Activated CD8-positive, alpha-beta memory T cell treated with anti-CD3 and anti-CD28 coated beads, Interleukin-2, amount 10 ng/mL, durations not matched to agents 7 days and 5 days (primary cell): ENCODE measurements at places on chromosomes 3 and 15. TPM values are rescaled to one million over a fixed set of nuclear protein-coding genes. Genes with fewer than 3 reads are reported as not detected.
A peak's percentile ranks its signal among the peaks of the same experiment; 100 is the strongest.

- DNase-seq, result no peak
Measured at GRCh38 chr15:32747921-32748342, 30.1 kb downstream of the GREM1 start.

SMAD6 gene
- 0.14 TPM for total RNA-seq

UROC1 gene
- not detected for total RNA-seq

DNA sequence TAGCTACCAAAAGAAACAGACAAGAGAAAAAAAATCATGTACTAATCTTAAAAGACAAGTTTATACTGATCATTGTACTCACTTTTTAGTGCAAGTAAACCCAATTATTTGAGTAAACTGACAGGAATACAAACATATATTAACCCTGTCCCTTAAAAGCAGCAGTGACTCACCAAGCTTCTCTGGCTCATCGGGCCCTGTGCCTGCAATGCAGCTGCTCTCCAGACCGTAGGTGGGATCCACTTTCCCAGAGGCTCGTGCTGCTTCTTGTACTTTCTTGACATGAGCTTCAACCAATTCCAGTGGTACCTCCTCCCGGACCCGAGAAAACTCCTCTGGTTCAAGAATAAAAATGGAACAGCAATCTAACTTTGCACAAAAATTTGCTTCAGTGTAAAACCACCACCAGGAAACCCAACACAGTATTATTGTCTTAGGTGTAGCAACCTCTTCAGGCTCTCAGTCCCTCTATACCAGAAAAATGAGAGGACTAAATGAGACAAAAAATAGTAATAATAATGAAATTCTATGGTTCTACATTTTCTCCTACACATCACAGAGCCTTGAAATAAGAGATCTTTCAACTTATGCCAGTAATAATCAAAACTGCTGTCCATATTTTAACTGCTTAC is 82.6 kb upstream of the CSPG5 start:
- no peak for DNase-seq

GRCh38 chr3:73215281-73215680 is 153.8 kb downstream of the EBLN2 start:
- DNase-seq, result no peak

BCL2A1 gene
- total RNA-seq, result 13.8 TPM

NR1I2 gene
- total RNA-seq, result 0.26 TPM

DNA sequence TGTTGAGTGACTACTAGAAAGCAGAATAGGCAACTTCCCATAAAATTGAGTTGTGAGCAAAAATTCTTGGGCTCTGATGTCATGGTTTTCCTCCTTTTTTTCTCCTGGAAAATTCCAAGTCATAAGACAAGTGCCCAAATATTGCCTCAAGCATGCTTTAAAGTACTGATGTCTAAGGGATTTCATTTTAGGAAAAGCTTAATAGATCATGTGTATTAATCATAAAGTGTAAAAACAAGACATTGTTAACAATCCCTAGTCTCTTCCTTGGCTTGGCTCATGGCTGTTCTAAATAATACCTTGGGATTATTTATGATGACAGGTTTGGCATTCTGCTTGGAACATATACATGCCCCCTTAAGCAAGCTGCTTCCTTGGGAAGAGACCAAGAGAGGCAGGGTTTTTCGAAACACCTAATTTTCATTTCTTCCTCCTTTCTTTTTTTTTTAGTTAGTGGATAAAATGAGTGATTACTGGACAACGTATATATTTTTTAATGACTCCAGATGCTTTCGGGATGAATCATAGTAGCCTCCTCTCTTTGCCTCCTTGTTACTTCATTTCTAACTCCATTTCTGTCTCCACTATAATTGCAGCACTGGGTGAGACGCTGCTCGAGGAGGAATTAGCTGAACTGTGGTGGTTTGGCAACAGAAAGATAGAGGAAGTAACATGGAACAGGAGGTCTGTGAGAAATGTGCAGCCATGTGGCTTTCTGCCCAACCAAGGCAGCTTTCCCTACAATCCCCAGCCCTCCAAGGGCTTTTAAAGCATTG is 104.9 kb downstream of the TPRG1 start:
- DNase-seq, result no peak

ALDH1A2 gene
- 0.82 TPM for total RNA-seq

DNA sequence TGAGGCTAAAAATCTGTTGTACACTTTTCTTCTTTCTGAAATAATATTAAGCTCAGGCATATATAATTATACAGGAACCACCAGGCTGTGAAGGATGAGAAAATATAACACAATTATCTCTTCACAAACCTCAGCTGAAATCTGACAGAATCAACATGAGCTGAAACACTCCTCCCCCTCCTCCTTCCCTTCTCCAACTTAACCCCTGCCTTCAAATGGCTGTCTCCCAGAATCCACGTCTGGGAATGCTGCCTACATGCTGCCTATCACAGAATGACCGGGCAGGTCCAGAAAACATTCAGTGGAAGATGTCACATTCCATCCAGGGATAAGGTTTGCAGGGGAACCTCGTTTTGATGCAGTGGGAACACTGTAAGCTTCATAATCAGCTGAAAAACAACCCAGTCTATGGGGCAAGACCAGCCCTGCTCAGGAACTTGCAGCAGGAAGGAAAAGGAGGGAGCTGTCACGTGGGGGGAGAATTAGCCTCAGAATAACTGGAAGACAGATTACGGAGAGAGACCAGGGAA is 44.0 kb upstream of the SEMA6D start:
- DNase-seq, result no peak

PLSCR4 gene
- total RNA-seq, result not detected

DNA sequence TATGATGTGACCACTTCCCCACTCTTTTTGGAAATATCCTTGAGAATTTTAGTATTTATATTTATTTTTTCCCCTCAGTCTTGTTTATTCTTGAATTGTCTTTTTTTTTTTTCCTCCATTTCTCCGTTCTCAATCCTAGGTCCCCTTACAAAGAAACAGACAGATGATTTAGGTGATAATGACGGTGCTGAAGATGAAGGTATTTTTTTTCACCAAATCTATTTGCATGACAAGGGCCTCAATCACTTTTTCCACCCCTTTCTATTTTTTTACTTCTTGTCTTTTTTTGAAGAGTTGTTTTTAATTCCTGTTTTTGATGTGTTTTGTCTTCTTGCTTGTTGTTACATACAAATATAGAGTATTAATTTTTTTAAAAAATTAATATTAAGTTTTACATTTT is 402.6 kb downstream of the NLGN1 start:
- no peak for DNase-seq

DNA sequence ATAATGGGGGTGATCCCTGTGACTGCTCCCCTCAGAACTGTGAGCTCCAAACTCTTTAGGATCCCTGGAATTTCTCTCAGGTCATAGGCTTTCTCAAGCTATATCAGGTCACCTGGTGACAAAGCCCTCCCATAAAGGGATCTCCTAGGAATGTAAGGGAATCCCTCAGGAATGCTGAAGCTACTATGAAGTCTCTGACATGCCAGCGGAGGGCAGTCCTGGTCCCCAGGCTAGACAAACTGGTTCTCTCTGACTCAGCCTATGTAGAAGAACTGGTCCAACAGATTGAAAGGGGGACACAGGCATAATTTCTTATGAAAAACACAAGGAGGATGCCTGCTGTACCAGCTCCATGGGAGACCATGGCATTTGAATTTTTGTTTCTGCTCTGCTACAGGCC is 6.7 kb downstream of the LPCAT4 start:
- no peak for DNase-seq

GRCh38 chr3:183375337-183375736 is 53.1 kb downstream of the MCF2L2 start:
- DNase-seq, result no peak

- DNase-seq, result no peak
Measured at GRCh38 chr3:58577269-58577821, at the start of gene FAM107A. Gene FAM107A, minus strand, starts transcription at chr3:58577391. Its CDS starts 7,531 bp downstream, at chr3:58569860.

SNTN gene
- not detected for total RNA-seq

- DNase-seq, result no peak
Measured at GRCh38 chr15:70375006-70375431, 277.3 kb upstream of the TLE3 start.

HIGD2B gene
- total RNA-seq, result 0.53 TPM

GRIP2 gene
- total RNA-seq, result not detected

AP3B2 gene
- not detected for total RNA-seq

GRCh38 chr15:78047761-78048627 is 29.5 kb downstream of the TBC1D2B start:
- DNase-seq, result peak; percentile 73

FBXL22 gene
- 0.56 TPM for total RNA-seq

DNA sequence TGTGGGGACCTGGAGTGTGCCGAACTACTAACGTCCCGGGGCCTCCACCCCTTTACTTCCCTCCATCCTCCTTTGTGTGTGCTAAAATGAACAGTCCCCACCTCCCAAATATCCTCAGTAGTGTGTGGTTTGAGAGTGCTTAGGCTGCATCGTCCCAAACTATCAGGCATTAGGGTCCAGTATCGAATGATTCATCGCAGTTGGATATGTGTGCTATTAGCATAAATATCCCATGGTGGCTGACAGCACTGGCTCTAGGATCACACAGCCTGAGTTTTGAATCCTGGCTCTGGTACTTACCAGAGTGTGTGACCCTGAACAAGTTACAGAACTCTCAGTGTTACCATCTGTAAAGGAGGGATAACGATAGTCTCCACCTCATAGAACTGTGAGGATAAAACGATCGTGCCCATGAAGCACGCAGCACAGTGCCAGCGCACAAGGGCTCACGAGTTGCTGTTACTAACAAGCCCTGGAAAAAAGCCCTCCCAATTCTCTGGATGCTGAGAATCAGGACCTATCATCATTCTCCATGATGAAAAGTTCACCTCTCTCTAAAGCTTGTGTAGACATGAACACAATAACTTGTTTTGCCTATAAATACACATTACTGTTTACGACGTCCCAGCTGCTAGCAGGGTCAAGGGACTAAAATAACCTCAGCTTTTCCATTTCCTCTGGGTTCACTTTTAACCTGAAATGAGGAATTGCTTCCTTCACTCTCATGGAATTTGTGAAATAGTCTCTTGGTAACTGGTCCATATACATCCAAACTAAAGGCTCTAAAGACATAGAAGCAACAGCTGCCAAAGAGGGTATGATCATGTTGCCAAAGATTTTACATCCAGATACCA is 51.0 kb downstream of the VGLL4 start:
- DNase-seq, result no peak

DNA sequence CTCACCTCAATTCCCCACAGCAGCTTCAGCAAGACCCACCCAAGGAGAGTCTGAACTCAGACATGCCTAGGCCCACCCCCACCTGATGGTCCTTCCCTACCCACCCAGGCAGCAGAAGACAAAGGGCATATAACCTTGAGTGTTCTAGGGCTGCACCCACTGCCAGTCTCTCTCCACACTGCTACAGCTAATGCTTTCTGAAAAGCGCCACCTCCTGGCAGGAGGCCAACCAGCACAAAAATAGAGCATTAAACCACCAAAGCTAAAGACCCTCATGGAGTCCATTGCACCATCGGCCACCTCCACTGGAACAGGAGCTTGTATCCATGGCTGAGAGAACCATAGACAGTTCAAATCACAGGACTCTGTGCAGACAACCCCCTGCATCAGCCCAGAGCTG is 11.3 kb upstream of the RPL39L start:
- DNase-seq, result peak; percentile 75

ADGRG7 gene
- total RNA-seq, result not detected

DNA sequence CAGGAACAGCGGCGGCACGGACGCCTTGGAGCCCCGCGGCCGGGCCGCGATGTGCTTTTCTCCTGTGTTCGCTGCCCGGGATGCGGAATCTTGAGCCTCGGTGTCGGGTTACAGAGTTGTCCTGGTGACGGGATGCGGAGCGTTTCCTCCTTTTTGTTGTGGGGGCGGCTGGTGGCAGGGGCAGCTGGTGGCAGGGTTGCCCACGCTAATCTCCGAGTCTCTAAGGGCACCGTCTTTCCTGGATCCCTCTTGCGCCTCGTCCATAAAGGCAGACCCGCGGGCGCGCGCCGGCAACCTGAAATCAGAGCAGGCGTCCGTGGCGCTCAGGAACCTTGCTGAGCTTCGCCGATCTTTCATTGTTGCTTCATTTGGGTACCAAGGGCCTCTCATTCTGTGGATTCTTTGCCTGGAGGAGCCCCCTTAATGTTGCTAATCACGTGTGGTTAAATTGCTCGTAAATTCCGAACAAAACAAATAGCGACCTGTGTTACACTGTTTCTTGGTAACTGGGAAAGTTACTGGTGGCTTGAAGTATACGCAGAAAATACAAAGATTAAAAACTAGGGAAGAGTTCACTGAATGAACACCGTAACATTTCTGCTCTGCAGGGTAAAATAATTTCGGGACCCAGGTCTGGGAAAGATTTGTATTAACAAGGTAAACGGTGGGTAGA is 844 bp upstream of the PFN2 start:
- peak; percentile 43 for DNase-seq

DNA sequence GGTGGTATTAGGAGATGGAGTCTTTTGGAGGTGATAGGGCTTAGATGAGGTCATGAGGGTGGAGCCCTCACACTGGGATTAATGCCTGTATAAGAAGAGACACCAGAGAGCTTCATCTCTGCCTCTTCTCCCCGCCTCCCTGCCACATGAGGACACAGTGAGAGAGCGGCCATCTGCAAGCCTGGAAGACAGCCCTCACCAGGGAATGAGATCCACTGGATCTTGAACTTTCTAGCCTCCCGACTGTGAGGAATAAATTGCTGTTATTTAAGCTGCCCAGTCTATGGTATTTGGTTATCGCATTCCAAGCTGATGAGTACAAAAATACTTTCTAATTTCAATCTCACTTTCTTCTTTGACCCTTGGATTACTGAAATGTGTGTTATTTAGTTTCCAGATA is 121.4 kb downstream of the OCA2 start:
- DNase-seq, result no peak

GRCh38 chr15:100849855-100850218 is 29.8 kb upstream of the ALDH1A3 start:
- no peak for DNase-seq

GRCh38 chr3:122572940-122573412 is 4.5 kb upstream of the PARP15 start:
- DNase-seq, result peak; percentile 59
